Pulmonary artery endothelial cell (primary cell): ENCODE measurements at places on chromosomes 6 and 20.

DNA sequence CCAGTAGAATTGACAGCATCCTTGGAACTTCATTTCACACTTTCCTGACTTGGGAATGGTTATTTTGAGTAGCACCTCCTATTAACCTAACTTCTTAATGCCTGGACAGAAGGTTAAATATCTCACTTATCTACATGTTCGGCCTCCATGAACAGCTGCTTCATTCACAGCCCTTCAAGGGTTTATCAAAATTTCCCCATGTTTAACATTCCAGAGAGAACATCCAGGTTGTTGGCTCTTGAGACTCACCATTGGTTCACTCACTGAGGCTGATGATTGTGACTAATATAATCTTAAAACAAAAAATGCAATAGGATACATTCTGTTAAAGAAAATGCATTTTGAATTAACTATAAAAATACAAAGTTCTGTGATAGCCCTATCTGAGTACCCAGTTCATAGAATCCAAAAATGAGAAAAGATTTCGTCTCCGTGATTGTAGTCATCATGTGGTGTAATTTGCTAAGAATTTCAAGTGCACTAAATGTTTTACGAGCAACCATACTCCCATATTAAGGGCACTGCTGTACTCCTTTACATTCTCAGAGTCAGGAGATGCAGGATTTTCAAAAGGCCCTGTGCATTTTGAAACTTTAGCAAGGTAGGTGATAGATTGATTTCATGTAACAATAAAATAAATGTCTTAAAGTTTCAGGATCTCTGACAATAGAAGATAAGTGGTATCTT, 260.6 kb upstream of the TAB2 start:
- no peak for DNase-seq

DNA sequence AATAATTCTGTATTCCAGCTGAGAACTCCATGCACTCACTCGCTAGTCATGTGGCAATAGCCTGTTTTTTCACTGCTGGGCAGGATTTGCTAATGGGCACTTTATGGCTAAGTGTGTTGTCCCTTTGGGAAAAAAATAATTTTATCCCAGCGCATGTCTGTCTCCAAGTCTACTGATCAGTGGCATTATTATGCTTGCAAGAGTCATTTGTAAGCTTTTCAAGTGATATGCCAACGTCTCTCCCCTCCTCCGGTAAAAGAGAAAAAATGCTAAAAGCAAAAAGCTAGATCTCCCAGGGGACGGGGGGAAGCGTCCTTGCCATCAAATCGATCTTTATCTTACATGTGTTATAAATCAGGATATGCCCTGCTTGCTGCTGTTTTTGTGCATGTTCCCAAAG, 407.7 kb downstream of the CDH26 start:
- DNase-seq, result no peak

- DNase-seq, result no peak
These were observed 121.2 kb upstream of the BTN3A2 start for GRCh38 chr6:26243752-26244151.

DNA sequence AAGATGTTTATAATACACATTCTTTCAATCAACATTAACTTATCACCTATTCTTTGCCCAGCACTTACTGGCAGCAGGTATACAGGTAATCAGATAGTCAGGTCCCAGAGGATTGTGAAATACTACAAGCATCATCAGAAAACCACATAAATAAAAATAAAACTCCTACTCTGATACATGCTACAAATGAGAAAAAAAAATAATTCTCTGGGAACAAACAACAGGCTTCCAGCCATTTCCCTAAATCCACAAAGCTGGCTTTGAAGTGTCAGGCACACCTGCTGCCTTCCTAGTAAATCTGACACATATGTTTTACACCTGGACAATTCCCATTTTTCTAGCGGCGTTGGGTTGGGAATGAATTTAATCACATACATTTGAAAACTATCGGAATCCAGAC, 384.5 kb upstream of the CDH4 start:
- DNase-seq, result no peak

DNA sequence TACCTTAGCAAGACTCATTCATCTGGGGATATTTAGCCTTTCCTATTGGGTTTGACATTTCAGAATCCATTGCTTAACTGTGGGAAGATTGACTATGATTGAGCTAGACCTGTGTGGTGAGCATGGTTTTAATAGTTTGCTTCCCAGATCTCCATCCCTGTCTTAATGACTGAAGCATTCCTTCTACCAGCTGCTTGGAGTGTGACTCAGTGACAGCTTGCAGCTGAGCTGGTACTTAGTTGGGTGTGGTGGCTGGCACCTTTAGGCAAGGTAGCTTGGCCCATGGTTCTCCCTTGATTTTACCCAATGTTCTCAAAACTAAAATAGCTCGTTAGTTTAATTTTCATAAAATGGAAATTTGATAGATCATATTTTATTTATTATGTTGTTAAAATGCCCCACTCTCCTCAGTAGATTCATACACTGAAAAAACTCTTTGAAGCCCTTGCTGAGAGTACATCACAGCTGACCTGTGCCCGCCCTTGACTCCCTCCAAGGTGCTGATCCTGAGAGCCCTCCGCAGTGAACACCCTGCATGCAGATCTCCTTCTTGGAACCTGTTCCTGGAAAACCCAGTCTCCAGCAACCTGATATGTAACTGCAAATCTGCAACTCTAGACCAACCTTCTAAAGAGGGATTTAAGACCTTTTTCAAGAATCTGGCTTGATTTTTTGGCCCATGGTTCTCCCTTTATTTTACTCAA, 19.1 kb downstream of the DOK5 start:
- no peak for DNase-seq

DNA sequence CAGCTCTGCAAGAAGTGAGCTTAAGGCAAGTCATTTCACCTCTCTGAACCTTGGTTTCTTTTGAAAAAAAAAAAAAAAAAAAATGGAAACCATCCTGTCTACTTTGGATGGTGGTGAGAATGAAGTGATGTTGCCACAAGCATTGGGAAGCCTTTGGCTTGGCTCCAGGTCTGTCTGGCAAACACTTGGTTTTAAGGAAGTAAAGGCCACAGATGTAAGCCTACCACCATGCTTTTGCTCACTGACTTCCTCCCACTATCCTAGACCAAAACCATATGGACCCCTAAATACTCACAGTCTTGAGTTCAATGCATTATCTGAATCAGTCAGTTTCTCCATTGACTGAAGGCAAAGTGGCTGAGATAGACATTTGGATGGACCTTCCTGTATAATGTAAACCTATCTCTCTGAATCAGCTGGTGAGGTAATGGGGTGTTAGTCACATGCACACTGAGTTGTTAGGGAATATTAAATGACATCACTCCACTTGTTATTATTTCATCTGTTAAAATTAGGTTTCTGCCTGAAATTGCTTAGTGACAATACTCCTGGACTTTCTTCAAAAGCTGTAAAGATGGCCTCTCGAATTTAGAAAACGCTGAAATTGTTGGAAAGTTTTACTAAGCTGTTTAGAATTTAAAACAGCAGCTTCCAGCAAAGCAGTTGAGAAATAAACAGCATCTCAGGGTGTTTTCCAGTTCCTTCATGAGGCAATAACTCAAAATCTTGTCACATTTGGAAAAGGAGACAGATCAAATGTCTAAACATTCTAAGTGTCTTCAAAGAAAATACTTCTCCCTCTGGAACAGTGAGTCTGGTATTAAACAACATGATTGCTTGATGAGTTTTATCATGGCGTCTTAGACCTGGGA, 833.5 kb downstream of the DHX35 start:
- DNase-seq, result no peak

DNA sequence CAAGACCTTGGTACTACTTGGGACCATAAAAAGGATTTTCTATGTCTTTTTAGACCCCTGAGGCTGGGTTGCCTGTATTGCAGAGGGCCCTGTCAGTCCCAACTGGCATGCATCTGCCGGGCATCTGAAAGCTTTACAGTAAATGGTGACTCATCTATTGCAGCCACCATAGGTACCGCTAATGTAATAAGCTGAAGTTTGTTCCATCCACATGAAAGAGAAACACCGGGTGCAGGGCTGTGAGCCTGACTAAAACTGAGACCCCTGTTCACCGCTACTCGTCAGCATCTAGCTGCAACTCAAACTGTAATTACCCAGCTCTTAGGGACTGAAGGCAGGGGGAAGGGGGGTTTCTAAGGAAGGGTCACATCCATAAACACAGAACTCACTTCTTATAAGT, 49.5 kb downstream of the TRERF1 start:
- no peak for DNase-seq

DNA sequence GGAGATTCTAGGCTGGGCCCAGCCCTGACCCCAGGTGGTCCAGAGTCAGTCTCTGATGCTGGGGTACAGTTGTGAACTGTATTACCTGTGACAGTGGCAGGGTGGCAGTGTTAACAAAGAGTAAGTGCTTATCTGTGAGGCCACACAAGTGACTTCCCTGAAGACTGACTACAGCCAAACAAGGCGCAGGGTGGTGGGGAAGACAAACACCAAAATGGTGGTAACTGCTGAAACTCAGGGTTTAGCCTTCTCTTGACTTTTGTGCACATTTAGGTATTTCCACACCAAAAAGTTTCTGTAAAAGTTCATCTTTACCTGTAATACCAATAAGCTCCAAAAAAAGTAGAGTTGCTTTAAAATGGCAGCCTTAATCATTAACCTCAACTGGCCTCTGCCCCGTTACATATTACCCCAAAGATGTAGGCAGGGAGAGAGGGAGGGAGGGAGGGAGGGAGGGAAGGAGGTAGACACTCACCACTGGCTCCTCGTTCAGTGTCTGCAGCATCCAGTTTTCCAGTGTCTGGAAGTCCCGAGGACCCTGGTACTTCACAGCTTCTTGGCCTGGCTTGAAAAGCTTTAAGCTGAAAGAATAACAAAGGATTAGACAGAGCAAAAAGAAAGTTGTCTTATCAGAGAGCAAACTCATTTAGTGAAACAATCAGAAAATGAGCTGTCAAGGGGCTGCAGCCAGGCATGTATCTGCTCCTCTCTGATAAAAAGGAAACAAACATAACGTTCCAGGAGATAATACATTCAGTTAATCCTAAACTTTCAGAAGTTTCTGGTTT, 11.3 kb downstream of the TXNDC5 start:
- DNase-seq, result no peak

GRCh38 chr6:139187489-139187888, 52.6 kb downstream of the HECA start:
- no peak for DNase-seq

- DNase-seq, result peak; percentile 22
These were observed 75.2 kb upstream of the GLP1R start for GRCh38 chr6:38973178-38974057.

DNA sequence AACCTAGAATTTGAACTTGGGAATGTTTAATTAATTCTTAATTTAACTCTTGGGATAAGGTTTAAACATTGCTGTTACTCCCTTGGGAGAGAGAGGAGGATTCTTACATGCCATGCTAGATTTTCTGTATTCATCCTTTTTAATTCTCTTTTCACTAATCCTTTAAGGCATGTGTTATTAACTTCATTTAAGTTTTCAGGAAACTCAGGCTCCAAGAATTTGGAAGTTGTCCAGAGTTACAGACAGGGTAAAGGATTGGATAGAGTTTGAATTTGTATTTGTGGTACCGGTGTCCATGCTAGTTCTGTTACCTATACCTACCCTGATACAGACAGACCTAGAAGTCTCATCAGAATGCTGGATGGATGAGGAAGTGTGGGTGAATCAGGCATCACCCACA, 23.7 kb downstream of the DOK5 start:
- DNase-seq, result no peak

DNA sequence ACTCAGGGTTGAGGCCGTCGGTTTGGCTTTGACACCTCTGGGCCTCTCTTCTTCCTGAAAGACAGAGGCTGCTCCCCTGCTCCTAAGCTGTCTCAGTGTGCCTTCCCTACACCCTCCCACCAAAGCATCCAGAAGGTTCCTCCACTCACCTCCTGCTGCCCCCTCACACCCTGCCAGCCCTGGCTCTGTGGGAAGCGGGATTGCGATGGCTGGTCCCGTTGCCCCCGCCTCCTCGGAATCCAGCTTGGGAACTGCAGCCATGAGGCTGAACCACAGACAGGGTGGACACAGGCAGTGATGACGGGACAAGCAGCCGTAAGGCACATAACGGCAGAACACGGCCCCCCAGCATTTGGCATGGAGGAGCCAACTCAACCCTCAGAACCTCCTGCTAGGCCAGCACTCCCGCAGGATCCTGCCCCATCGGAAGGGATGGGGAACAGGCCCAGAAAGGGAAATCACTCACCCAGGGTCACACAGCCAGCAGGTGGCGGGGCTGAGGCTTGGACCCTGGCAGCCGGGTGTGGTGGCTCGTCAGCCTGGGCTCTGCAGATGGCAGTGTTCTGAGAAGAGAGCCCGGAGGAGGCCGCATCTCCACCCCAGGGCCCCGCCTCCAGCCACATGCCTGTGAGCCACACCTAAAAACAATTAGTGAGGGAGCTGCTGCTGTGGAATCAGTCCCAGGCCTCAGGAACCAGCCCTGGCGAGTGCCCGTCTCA, 139.6 kb downstream of the PHACTR3 start:
- no peak for DNase-seq

DNA sequence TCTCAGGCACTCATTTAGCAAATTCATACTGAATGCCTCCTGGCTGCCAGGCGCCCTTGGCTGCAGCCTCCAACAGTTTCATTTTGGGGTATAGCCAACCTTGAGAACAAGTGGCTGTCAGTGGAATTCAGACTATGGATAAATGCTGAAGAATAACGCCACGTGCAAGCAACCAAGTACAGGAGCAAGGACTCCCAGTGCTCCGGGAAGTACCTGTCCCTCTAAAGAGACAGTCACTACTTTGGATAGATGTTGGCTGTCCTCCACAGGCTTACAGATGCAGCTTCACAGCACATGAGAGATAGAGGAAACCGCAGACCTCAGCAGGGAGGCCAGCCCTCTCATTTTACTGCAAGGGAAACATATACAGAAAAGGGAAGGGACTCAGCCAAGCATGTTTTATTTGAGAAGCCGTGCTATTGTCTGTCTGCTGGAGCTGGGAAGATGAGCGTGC, 658.2 kb downstream of the PTPRT start:
- DNase-seq, result no peak

DNA sequence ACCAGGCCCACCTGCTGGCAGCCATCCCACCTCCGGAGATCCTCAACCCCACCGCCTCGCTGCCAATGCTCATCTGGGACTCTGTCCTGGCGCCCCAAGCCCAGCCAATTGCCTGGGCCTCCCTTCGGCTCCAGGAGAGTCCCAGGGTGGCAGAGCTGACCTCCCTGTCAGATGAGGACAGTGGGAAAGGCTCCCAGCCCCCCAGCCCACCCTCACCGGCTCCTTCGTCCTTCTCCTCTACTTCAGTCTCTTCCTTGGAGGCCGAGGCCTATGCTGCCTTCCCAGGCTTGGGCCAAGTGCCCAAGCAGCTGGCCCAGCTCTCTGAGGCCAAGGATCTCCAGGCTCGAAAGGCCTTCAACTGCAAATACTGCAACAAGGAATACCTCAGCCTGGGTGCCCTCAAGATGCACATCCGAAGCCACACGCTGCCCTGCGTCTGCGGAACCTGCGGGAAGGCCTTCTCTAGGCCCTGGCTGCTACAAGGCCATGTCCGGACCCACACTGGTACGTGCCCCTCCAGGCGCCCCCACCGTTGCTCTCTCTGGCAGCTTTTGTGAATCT, 1.1 kb downstream of the SNAI1 start:
- DNase-seq, result no peak

- no peak for DNase-seq
These were observed 22.1 kb downstream of the ZKSCAN3 start for GRCh38 chr6:28371706-28372451.

- no peak for DNase-seq
These were observed 75.7 kb upstream of the BHLHE23 start for GRCh38 chr20:63082308-63082938.

GRCh38 chr20:18728870-18729224, 84.7 kb upstream of the SCP2D1 start:
- no peak for DNase-seq

GRCh38 chr6:129162605-129163004, 279.7 kb downstream of the LAMA2 start:
- no peak for DNase-seq
